KBM-7 (cell line): ENCODE measurements at places on chromosomes 6 and 20.

DNA sequence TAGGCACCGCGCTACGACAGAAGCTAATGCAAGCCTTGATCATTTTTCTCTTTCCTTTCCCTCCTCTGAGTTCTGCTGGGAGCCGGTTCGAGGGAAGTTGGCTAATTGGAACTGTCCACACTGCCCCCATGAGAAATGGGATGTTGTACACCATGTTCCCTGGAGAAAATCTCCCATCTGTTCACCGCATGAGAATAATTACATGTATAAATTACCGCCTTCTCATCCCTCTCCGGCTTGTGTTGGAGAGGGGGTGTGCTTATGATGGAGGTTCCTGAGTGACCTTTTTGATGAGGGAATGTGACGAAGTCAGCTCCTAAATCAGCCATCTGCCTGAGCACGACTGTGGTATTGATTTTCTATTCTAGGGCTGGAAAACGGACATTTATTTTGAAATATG, 320.2 kb upstream of the SULF2 start:
- no peak for DNase-seq

DNA sequence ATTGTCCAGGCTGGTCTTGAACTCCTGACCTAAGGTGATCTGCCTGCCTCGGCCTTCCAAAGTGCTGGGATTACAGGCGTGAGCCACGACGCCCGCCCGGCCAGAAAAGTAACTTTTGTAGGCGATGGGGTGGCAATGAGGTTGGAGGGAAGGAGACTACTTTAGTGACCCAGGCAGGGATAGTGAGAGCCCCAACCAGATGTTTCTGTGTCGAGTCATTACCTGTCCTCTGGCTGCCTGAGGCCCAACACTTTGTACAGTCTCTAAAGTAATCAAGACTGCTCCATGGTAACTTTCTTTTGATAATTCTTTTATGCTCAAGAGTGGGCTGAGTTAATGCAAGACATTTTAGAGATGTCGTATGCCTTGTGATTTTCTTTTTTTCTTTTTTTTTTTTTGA, 6.8 kb downstream of the SASH1 start:
- no peak for DNase-seq

GRCh38 chr6:162290846-162291465, 436.6 kb downstream of the PRKN start:
- DNase-seq: no peak

GRCh38 chr6:38510205-38510604, 129.5 kb downstream of the BTBD9 start:
- DNase-seq: no peak

DNA sequence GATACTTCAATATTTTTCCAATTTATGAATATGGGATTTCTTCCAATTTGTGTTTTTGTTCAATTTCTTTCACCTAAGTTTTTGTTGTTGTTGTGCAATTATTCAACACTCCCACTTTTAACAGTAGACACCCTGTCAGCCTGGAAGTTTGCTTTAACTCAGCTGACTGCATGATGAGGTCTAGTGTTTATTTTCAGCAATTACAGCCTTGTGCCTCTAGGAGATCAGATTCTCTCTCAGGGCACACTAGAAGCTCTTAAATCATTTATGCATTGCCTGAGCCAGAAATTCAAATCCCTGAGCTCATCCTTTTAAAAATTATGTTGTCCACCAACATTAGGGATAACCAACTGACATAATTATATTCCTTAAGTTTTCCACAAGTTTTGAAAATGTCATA, 85.7 kb downstream of the MRAP2 start:
- DNase-seq: no peak
